ENCODE measurements at places on chromosomes 4 and X.

- DNase-seq = no peak
These were observed 768 bp upstream of the CDKL5 start for GRCh38 chrX:18424482-18425198.

- DNase-seq = no peak
These were observed 404.1 kb downstream of the AFF2 start for GRCh38 chrX:148904421-148905111.

DNA sequence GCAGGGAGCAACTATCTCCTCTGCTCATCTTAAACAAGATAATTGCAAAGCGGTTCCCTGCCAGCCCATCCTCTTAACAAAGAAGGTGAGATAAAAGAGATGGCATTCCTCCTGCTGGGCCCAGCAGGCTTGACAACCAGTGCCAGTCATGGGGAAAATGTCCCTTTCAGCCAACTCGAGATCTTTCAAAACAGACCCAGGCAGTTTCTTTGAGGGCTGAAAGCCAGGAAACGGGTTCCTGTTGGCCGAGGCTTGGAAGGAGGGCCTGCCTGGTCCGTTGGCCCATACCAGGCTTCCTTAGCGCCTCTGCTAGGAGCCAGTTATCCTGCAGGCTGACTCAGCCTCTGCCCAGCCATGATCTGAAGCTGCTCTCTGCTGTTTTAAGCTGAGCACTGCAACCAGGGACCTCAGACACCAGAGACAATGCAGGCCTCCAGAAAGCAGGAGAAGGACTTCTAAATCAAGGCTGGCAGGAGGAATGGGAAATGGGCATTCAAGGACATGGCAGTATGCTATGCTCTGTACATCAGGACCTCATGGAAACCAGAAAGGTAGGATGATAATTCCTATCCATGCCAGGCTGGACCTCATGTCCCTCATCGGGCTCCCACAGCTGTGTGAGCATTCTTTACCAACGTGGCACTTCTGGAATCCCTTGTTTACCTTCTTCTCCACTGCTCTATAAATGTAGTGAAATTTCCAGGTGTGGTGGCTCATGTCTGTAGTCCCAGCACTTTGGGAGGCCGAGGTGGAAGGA is 42.4 kb upstream of the SLC2A9 start:
- no peak for DNase-seq

- no peak for DNase-seq
These were observed 140.6 kb downstream of the ARSF start for GRCh38 chrX:3181846-3182245.

DNA sequence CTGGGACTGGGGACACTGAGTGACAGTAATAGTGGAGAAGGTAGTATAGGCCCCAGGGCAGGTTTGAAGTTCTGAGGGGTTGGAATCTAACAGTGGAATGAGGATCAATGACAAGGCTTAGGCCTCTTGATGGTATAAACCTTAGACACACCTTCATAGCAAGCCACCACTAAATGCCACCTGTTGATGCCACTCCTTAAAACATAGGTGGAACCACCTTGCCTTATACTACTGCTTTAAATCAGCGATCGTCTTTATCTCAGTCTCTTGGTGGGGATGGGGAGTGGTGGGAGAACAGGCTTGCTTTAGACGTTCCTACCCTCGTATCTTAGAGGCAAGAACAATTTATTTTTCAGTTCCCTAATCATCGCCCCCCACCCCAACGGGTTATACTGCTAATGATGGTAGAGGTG is 1.2 kb downstream of the RAB33B start:
- DNase-seq = no peak

DNA sequence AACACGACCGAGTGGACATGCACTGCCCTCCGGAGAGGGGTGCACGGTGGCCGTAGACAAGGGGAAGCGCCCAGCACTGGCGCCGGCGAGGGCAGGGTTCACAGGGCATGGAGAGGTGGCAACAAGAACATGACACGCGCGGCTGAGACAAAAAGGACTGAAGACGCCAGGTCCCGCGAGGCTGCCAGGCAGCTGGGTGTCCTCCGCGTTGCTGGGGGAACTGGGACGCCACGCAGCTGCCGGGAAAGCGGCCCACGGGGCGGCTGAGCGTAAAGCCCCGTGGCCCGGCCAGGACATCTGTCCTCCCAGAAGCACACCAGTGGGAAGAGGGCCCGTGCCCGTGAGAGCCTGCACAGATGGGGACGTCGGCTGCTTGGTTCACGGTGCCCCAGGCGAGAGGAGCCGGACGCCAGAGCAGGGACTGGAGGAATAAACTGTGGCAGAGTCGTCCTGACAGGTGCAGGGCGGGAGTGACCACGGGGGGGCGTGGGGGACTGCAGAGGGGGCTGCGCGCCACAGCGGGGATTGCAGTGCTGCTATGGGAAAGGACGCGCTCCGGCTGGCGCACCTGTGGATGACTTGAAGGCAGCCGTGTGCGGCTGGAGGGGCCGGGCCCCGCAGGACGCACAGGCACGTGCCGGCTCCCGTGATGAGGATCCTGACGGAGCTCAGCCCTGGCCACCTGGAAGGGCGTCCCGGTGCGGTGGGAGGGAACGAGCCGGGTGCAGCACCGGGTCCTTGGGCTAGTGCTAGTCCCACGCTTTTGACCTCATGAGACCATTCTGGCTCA is 32.1 kb upstream of the GTPBP6 start:
- no peak for DNase-seq

DNA sequence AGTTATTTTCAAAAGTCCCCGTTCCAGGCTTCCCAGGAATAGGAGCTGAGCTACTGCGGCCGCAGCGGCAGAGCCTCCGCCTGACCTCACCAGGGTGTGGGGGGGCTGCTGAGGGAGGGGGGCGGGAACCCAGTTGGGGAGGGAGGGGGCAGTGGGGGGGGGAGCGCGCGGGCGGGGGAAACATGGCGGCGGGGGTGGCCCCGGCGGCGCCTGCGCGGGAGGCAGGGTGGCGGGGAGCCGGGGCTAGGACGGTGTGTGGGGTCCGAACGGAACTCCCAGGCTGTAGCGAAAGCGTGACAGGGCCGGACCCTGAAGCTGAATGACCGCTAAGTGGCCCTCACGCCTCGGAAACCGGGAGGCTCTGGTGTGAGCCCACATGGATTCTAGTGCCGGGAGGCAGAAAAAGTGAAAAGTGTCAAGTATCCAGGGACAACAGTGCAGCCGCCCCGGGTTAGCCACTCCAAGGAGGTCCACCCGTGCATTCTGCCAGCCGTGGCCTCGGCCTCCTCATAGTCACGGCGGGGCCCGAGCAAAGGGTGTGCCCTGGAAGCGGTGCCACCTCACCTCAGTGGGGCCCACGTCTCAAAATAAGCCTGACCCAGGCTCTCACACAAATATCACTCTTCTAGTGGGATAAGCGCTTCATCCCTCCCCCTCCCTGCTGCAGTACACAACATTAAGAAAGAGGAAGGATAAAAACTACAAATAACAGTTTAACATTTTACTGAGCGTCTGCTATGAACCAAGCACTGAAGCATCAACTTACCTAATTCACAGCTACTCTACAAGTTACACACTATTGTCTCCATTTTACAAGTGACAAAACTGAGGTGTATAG is at the start of gene KLHL13:
TSS of gene KLHL13 (minus strand) at position 98 of the 838 bp plus-strand sequence. CDS start 88,337 bp downstream, outside the sequence.
- no peak for DNase-seq

GRCh38 chrX:37802028-37802427 is 22.2 kb downstream of the CYBB start:
- no peak for DNase-seq

DNA sequence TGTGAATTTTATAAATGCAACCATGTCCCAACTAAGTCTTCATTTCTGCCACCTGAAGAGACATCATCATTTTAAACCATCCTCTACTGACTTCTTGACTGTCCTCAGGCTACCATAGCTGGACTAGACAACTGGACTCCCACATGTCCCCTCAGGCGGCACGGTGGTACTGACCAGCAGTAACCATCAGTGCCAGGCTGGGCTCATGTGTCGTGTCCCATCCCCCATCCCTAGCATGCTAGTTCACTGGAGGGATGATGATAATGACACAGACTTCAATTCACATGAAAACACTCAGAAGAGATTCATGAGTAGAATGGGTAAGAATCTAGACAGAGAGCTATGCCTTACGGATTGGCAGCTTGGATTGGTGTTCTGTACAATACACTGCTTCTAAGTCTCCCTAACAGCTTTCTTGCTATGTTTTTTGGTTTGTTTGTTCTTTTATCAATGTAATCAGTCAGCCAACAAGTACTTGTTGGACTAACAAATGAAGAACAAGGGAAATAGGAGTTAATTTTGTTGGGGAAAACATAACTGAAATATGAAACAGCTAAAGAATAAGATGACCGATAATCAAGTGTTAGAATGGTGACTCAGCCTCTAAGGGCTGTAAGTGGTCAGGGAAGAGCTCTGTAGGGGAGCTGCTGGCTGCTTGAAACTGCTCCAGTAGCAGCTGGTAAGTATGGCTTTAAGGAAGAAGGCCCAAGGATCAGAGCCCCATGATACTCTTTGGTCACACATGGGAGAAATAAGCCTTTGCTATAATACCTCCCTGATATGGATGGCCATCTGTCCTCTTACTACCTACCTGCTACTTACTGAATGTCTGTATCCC is 10.3 kb downstream of the ZDHHC9 start:
- DNase-seq = no peak

- DNase-seq = no peak
These were observed 8.8 kb downstream of the PLA2G12A start for GRCh38 chr4:109721033-109721432.

GRCh38 chrX:39982948-39983347 is 114.8 kb downstream of the BCOR start:
- no peak for DNase-seq

GRCh38 chr4:58219179-58219578 is 1109.0 kb upstream of the IGFBP7 start:
- DNase-seq = no peak

GRCh38 chr4:166252487-166253402 is 379.7 kb downstream of the TLL1 start:
- DNase-seq = no peak

GRCh38 chrX:29746326-29746725 is 469.0 kb upstream of the MAGEB2 start:
- DNase-seq = no peak

DNA sequence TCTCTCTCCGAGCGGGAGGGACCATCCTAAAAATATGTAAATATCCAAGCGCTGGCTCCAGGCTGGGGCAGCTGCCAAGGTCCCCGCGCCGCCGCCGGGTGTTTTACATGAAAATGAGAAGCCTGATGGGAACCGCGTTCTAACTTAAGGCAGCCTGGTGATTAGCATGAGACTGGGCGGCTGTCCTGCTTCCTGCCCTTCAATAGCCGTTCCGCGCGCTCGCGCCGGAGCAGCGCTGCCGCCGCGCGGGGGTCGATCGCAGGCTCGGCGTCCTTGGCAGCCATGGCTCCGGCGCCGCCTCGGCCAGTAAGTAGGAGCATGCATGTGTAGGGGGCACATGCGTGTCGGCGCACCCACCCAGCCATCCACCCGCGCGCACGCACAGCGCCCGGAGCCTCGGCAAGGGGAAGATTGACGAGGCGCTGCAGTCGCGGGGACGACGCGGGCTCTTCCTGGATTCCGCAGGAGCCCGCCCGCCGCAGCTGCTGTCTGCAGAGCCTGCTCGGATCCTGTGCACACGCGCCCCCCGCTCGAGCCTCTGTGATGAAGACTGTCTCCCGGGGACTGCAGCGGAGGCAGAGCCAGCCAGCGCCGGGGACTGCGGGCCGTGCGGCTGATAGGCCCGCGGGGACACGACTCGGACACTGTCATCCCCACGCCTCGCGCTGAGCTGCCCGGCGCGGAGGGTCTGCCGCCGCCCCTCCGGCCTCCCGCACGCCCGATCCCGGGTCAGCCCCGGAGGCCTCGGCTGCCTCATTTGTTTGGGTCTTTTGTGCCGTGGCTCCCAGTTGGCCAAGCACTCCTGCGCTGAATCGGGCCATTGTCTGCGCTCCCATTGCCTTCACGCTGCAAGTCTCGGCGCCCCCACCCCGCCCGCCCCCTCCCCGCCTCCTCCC is 734 bp downstream of the STOX2 start:
- DNase-seq = no peak

- DNase-seq = no peak
These were observed 58.5 kb upstream of the PITX2 start for GRCh38 chr4:110681381-110681780.

GRCh38 chrX:17359500-17359899 is 15.5 kb upstream of the NHS start:
- no peak for DNase-seq

DNA sequence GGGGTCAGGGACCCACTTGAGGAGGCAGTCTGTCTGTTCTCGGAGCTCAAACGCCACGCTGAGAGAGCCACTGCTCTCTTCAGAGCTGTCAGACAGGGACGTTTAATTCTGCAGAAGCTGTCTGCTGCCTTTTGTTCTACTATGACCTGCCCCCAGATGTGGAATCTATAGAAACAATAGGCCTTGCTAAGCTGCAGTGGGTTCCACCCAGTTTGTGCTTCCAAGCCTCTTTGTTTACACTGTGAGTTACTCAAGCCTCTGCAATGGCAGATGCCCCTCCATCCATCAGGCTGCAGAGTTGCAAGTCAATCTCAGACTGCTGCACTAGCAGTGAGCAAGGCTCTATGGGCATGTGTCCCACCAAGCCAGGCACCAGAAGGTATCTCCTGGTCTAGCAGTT is 158.1 kb downstream of the DTHD1 start:
- DNase-seq = no peak

DNA sequence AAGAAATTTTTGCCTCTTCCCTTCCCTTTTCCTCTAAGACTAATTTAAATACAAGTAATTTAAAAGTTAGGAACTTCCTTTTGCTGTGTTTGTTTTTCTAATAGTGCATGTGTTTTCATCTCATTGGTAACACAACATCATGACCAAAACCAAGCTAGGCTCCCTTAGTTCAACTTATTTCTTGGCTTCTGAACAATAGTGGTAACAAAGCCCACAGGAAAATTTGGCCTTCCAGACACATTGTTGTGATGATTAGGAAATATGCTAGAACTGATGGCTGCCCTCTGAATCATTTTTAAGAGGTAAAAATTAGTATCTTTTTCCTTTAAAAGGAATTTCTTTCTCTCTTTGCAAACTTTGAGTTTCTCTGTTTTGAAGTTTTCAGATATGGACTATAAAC is 25.5 kb upstream of the TEC start:
- DNase-seq = no peak

GRCh38 chr4:102678695-102679335 is 82.0 kb downstream of the MANBA start:
- DNase-seq = no peak

DNA sequence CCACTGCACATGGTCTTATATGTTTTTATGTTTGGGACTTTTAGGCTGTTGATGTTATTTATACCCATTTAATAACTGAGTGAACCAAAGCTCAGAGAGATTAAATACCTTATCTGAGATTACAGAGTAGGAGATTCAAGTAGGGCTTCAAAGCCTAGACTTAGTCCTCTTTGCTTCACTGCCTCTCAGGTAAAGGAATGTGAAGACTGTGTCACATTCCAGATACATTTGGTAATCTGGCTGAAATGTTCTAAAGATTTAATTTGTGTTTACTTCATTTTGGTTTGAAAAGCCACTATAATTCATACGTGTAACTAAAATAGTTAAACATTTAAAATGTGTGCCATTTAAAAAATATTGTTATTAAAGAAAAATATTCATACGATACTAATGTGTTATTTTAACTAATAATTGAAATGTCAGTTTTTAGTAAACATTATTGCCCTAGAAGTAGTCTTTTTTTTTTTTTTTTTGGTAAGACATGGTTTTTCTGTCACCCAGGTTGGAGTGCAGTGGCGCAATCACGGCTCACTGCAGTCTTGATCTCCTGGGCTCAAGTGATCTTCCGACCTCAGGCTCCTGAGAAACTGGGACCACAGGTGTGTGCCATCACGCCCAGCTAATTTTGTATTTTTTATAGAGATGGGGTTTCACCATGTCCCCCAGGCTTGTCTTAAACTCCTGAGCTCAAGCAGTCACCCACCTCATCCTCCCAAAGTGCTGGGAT is 54.3 kb downstream of the WWC2 start:
- DNase-seq = no peak
